HepG2 (cell line): ENCODE measurements at places on chromosomes 1 and 21. TPM values are rescaled to one million over a fixed set of nuclear protein-coding genes. Genes with fewer than 3 reads are reported as not detected.

Gene ADORA1
- 0.08 and 0.11 TPM in 2 replicates for total RNA-seq

Gene GPR25
- total RNA-seq, result not detected in 2 replicates

Gene SLC25A34
- total RNA-seq, result 0.13 TPM in 1 of 2 replicates, not detected in the other

Gene GNG4
- total RNA-seq, result 27.1 and 37.9 TPM in 2 replicates

Gene NEGR1
- total RNA-seq, result not detected in 2 replicates

Gene VWA5B1
- total RNA-seq, result not detected in 2 replicates

Gene SLC6A9
- 4.8 and 8.5 TPM in 2 replicates for total RNA-seq

Gene TSPAN1
- total RNA-seq, result 1.2 and 1.7 TPM in 2 replicates

Gene PLD5
- total RNA-seq, result not detected in 2 replicates

Gene OR2L2
- total RNA-seq, result not detected in 2 replicates

Gene NHLH1
- 0.11 TPM in 1 of 2 replicates, not detected in the other for total RNA-seq

Gene IL20
- not detected in 2 replicates for total RNA-seq

Gene POLR3GL
- 12.4 and 15.3 TPM in 2 replicates for total RNA-seq

Gene TPTE
- not detected in 2 replicates for total RNA-seq

Gene IRF6
- 0.02 TPM in 1 of 2 replicates, not detected in the other for total RNA-seq

Gene UBE2U
- not detected in 2 replicates for total RNA-seq

Gene L1TD1
- not detected in 2 replicates for total RNA-seq

Gene TMPRSS3
- total RNA-seq, result 2.8 and 3.5 TPM in 2 replicates

Gene FCRL3
- total RNA-seq, result not detected in 2 replicates

Gene CR1L
- total RNA-seq, result not detected in 2 replicates

Gene PPFIA4
- not detected in 2 replicates for total RNA-seq

Gene TTC22
- total RNA-seq, result not detected in 2 replicates

Gene RXFP4
- total RNA-seq, result 0.38 TPM in 1 of 2 replicates, not detected in the other

Gene ANXA9
- total RNA-seq, result 23.9 and 29.9 TPM in 2 replicates

Gene IFI44L
- 0.04 TPM in 1 of 2 replicates, not detected in the other for total RNA-seq

Gene DNASE2B
- total RNA-seq, result not detected in 2 replicates

Gene RPAP2
- total RNA-seq, result 34.8 and 50.7 TPM in 2 replicates

Gene MXRA8
- 5.4 and 19.8 TPM in 2 replicates for total RNA-seq

Gene S100A1
- total RNA-seq, result 120 and 151 TPM in 2 replicates

Gene KLHDC9
- total RNA-seq, result 2.9 and 4.0 TPM in 2 replicates

Gene PGLYRP3
- not detected in 2 replicates for total RNA-seq

Gene PPIAL4G
- total RNA-seq, result not detected in 2 replicates
